ENCODE measurements at places on chromosomes 4 and X.

GRCh38 chr4:53313510-53313909, 52.4 kb downstream of the SCFD2 start:
- DNase-seq: peak; percentile 34

- no peak for DNase-seq
Observed at GRCh38 chr4:1793496-1793840, 375 bp downstream of the FGFR3 start.

DNA sequence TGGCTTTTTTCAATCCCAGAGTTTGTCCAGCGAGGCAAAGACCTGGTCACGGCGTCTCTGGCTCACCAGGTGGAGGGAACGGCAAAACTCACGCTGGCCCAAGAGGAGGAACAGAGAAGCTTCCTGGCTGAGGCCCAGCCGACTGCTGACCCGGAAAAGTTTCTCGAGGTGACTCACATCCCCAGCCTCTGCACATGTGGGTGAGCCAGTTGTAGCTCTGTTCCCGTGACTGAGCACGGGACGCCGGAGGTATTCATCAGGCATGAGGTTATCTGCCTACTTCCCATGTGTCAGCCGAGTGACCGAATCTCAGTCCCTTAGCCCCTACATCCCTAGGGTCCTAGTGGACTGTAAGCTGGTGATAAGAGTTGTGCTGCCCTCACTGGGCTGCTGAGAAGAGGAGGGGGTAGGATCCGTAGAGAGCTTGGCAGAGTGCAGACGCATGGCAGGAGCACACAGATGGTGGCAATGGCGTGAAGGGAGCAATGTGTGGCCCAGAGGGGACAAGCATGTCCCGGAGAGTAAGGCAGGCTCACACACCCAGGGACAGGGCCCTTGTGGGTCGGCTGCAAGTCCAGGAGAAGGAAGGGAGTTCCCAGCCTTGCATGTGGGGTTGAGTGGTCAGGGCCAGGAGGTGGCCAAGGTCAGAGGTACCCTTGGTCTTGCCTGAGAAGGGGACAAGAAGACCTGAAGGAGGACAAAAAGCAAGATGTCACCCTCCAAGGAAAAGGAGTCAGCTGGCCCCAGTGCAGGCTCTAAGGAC, 42.9 kb downstream of the EVC start:
- DNase-seq: peak; percentile 94

DNA sequence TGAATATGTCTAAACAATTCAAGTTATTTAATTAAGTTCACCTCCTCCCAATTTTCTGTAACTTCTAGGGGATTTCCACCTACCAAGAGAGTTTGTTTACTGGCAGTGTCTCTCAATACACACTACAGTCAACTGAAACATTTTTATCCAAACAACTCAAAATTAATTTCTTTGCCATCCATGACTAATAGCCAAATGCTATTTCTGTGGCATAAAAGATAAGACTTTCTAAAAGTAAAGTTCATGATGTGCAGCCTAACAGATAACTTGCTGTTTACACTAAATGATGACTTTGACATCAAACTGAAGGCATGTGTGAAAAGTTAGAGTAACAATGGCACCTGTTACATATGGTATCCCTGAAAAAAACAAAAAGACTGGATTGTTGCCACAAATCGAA, 7.3 kb downstream of the TAB3 start:
- no peak for DNase-seq

- DNase-seq: peak; percentile 71
Observed at GRCh38 chr4:150010525-150011126, 67.6 kb upstream of the DCLK2 start.

Measured in brain microvascular endothelial cell (primary cell).